AG08396 (cell line): ENCODE measurements at places on chromosomes 11 and 22.
A peak's percentile ranks its signal among the peaks of the same experiment; 100 is the strongest.

DNA sequence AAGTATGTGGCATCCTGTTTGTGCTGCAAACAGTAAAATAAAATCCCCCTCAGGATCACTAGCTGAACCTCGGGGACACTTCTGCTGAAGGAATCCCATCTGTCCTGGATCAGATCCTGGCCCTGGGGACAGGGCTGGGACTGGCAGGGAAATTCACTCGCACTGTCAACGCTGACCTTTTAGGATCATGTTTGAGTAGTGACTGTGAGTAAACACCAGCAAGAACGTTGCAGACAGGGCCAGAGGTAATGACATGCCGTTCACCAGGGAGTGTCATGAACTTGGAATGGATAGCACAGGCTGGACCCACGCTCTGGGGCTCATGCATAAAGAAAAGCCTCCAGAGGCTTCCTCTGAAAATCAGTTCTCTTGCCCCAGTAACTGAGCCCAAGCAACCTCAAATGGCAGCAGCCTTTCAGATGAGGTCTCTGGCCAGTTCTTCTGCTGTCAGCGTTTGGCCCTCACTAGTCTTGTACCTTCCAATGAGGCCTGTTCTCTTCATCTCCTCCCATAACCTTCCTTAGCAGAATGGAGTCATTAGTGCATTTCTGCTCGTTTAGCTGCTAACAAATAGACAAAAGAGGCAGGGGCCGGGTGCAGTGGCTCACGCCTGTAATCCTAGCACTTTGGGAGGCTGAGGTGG is 51.0 kb upstream of the BARX2 start:
- DNase-seq: peak; percentile 24

DNA sequence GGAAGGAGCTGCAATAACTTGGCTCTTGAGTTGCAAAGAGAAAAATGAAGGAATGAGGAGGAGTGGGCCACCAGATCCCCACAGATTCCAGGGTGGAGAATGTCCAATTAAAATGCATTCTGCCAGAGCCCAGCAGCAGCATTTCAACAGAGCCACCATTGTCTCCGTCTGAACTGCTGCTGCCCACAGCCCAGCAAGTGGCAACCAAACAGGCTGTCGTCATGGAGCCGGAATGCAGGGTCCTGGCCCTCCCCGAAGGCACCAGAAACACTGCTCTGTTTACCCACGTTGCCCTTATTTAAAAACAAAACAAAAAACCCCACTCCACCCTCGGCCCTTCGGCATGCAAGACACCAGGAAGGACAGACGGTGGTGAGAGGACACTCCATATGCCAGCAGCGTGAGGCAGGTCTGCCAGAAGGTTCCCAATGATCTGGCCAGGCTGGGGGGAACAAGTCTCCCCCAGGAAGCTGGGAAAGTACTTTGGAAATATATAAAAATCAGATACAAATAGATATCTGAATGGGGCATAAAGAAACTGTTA is 32.5 kb downstream of the PLEKHA7 start:
- DNase-seq: peak; percentile 29

DNA sequence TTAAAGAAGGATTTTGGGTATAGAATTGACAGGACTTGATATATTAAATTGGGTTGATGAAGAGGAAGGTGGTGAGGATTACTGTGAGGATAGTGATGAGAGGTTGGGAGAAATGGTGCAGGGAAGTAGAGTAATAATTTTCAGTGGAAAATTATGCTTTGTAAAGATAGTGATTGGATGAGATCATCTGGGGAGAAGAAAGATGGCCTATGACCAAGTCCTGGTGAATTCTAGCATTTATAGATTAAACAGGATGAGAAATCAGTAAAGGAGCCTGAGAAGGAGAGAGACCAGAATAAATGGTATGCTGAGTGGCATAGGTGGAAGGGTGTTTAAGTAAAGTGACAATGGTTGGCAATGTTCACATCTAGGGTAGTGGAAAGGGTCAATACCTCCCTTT is 15.0 kb downstream of the IPO7 start:
- peak; percentile 23 for DNase-seq

DNA sequence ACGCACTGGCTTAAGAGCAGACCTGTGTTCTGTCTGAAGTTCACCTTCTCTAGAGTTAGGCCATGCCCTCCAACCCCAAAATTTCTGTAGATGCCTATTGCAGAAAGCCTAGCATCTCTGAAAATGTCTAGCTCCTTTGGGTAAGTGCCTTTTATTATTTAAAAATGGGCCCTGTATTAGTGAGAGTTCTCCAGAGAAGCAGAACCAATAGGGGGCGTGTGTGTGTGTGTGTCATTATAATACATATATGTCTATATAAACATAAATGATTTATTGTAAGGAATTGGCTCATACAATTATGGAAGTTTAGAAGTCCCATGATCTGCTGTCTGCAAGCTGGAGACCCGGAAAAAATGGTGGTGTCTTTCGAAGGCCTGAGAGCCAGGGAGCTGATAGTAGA is 144.7 kb downstream of the TTC17 start:
- no peak for DNase-seq

DNA sequence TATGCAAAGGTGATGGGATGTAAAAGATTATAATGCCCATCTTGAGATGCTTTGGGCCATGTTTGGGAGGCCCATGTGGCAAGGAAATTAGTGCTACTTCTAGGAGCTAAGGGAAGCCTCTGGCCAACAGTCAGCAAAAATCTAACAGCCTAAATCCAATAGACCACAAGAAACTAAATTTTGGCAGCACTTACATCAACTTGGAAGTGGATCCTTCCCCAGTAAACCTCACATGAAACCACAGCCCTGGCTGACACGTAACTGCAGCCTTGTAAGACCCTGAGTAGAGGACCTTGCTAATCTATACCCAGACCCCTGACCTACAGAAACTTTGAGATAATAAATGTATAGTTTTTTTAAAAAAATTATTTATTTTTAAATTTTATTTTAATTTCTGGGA is 13.1 kb upstream of the GRK3 start:
- no peak for DNase-seq

DNA sequence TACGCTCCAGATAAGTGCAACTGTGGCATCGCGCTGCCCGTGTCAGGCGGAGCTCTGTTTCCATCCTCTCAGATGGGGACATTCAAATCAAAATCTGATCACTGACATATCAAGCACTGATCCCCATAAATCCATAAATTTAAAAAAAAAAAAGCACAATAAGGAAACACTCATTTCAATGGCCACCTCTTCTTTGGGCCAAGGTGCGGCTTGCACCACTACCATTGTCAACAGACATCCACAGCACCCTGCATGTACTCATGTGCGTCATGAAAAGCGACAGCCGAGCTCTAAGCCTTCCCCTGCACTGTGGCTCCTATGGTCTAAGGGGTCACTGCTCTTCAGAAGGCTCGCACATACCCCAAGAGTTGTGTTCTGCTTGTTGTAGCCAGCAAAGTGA is 26.7 kb upstream of the SERPIND1 start:
- no peak for DNase-seq
